ENCODE measurements at places on chromosomes 5 and 9.

DNA sequence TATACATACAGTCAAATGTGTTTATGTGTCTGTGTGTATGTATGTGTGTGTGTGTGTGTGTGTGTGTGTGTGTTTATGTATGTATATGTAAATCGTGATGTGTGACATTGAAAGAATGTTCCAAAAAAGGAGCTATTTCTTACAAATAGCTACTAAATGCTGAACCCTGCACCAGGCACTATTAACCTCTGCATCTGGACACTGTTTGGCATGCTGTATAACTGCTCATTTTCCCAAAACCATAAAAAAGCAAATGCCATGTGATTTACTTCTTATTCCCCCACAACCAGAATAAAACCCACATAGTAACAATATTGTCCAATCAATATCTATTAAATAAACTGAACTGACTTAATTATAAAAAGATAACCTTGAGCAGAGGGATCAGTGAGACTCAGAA lies 91.1 kb downstream of the NR6A1 start:
- no peak for DNase-seq

DNA sequence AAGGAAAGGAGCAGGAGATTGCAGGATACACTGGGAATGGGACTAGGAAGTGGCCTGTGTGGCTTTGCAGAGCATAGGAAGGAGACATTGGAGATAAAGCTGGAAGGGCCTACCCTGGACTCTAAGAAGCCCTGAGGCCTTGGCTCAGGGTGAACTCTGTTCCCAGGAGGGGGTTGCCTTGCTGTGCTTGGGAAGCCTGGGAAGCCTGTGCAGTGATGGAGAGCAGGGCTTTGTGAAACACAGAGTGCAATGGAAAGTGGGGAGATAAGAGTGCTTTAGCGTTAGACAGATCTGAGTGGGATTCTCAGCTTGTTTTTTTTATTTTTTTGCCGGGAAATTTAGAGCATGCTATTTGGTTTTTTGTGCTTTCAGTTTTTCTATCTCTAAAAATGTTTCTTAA lies 437.8 kb downstream of the KDM4C start:
- no peak for DNase-seq

- DNase-seq, result no peak
These were observed 125.3 kb downstream of the DPYSL3 start for GRCh38 chr5:147384346-147385193.

- DNase-seq, result no peak
These were observed 36.4 kb downstream of the C6 start for GRCh38 chr5:41176952-41177351.

DNA sequence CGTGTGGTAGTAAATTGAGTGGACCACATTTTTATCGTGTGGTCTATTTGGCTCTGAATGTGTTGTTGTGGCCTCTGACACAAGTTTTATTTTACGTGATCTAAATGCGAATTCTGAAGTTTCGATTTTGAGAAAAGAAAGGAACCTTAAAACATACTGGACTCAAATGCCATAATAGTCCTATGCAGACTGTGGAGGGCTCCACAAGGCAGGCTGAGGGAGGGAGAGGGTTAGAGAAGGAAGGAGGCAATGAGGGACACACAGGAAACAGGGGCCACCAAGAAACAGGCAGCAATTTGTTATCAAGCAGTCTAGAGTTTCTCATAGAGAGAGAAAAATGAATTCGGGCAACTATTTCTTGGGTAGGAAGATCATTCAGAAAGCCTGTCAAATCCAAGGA lies 110.4 kb upstream of the SEMA6A start:
- DNase-seq, result no peak

- DNase-seq, result no peak
These were observed 12.5 kb upstream of the PRLR start for GRCh38 chr5:35242702-35243258.

GRCh38 chr5:159091596-159092331 lies 8.0 kb downstream of the EBF1 start:
- DNase-seq, result no peak

DNA sequence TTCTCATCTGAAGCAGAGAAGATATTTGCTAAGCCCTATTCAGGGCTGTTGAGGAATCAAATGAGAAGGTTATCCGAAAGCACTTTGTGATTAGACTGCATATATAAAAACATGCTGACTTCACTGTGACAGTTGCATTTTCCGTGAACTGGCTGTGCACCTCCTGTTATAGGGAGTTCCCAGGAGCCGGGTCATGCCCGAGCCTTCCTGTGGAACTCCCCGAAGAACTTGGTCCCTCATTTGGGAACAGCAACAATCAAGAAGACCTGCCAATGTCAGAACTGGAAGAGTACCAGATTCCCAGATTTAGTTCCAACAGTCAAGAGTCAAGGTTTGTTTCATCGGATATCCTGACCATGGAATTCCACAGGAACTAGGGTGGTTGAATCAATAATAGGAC lies 130.4 kb upstream of the RAI14 start:
- no peak for DNase-seq

- no peak for DNase-seq
These were observed 29.0 kb upstream of the CCNJL start for GRCh38 chr5:160341309-160341870.

- no peak for DNase-seq
These were observed 974 bp downstream of the C9orf40 start for GRCh38 chr9:74951725-74952151.

- no peak for DNase-seq
These were observed 586 bp downstream of the OR13C9 start for GRCh38 chr9:104617418-104617817.

- no peak for DNase-seq
These were observed 162.9 kb upstream of the NMUR2 start for GRCh38 chr5:152568016-152568415.

- no peak for DNase-seq
These were observed 198.7 kb downstream of the GNA14 start for GRCh38 chr9:77449240-77450084.

DNA sequence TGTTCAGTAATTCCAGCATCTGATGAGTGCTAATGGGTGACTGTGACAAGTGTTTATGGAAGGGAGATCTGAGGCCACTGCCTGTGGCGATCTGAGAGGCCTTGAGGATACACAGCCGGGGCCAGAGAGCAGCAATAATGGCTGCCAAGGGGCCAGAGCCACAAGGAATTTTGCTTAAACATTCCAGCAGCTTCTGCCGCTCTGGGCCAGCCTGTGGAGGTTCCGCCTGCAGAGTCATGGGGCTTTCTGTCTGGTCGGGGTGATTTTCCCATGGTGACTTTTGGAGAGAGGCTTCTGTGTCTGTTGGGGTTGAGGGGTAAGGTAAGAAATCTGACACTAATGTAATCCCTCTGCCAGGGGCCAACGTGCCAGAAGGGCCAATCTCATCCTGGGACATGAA lies 353.5 kb downstream of the ADAMTS6 start:
- DNase-seq, result no peak
